ENCODE measurements at places on chromosomes 6 and 20.
A peak's percentile ranks its signal among the peaks of the same experiment; 100 is the strongest.

- DNase-seq: no peak
Observed at GRCh38 chr6:85130743-85131142, 319.1 kb upstream of the NT5E start.

DNA sequence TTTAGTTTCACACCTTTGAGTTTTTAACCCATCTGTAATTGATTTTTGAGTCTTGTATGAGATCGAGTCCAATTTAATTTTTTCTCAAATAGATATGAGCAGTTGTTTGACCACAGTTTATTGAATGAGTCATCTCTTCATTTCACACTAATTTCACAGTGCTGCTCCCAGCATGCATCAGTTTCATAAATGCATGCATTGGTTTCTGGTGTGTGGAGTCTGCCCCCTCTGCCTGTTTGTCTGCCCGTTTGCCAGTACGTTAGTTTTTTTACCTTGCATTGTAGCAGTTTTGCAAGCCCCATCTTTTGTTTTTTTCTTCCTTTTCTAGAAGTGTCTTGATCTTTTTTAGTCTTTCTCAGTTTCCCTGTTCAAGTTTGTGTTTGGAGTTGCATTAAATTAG lies 11.9 kb downstream of the SLX4IP start:
- DNase-seq: peak; percentile 32

DNA sequence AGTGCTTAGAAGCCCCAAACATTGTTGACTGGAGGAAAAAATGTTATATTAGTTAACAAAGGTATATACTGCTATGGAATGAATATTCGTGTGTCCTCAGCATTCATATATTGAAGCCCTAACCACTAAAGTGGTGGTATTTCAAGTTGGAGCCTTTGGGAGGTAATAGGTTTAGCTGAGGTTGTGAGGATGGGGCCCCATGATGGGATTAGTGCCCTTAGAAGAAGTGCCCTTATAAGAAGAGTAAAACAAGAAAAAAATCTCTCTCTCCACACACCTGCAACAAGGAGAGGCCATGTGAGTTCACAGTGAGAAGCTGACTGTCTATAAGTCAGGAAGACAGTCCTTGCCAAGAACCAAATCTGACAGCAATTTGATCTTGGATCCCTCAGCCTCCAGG lies 761.7 kb upstream of the FLRT3 start:
- DNase-seq: no peak

- DNase-seq: no peak
Observed at GRCh38 chr6:20907486-20908071, 373.3 kb downstream of the CDKAL1 start.

GRCh38 chr6:149217466-149217888 lies 100.0 kb upstream of the TAB2 start:
- DNase-seq: no peak

DNA sequence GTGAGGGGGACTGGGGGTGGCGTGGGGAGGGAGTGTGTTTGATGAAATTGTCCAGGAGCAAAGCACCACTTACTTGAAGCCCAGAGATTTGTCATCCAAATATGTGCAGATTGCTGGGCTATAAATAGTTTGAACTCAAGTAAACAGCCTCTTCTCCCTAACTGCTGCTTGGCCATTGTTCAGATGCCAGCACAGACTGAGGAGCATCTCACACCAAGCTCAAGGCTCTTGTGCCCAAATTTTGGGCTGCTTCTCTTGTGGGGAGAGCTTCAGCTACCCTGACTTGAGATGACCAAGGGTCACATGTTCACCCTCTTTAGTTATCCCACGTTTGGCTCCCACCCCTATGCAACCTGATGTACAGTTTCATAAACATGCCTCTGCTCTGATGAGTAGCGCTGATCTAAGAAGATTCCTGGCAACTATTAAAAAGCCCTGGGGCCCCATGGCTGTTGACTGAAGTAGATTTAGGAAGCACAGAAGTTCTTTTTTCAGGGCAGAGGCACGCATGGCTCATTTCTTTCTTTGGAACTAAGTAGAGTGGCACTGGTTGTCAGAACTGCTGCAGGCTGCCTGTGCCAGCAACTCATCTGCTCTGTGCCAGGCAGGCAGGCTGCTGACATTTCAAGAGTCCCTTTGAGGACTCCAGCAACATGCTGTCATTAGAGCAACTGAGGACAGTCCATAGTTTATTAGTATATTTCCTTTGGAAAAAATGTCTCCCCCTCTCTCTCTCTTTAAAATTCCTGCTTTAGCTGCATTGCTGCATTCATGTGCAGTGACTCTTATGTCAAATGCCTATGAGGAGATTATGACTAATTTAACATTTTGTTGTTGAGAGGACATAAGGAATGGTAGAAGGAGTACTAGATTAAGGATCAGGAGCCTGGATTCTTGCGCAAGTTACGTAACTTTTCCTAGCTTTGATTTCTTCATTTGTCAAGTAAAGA lies 9.6 kb upstream of the PKIG start:
- no peak for DNase-seq

DNA sequence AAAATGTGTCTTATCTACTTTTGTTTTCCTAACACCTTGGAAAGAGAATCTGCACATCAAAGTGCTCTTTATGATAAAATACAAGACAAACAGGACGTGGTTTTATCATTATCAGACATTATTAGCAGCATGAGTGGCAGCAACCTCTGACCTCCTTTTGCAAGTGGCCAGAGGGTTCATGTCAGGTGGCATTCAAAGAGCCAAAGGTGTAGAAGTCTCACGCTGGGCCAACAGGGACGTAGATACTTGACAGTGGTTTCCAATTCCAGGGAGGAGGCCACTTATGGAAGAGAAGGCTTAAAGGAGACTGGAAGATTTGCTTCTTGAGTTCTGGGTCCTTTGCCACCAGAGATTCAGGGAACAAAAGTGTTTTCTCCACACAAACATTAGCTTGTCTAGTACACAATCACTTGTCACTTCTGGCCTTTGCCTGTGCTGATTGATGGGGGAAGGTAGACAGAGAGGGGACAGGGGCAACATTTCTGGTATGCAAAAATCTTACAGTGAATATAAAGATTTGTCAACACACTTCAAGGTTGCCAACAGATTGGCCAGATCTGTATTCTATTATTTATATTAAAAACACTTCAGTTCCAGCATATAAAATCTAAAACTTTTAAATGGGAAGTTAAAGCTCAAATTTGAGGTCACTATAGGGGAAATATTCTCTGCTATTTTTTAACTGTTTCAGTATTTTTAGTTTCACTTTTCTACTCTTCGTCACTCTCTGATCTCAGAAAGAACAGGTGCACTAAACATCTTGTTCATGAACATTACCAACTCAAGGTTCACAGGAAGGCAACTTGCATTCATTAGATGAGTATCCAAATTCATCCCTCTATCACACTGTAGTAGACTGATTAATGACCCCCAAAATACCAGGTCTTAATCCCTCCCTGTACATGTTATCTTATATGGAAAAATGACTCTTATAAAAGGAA lies 52.1 kb upstream of the FBXO30 start:
- DNase-seq: no peak

DNA sequence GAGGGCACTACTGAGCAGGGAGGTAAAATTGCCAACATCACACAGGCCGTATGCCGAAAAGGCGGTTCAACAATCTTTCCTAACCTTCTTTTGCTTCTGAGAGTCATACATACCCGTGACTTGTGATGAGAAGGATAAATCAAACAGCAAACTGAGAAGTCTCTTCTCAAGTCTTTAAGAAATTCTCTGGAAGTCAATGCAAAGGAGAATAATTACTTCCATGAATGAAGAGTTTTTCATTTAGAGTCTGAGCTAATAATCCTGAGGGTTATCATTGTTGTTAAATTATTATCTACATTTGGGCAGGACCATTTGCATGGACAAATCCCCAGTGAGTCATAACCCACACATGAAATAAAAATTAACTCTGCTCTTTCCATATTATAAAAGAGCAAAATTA lies 22.4 kb upstream of the ILRUN start:
- no peak for DNase-seq

DNA sequence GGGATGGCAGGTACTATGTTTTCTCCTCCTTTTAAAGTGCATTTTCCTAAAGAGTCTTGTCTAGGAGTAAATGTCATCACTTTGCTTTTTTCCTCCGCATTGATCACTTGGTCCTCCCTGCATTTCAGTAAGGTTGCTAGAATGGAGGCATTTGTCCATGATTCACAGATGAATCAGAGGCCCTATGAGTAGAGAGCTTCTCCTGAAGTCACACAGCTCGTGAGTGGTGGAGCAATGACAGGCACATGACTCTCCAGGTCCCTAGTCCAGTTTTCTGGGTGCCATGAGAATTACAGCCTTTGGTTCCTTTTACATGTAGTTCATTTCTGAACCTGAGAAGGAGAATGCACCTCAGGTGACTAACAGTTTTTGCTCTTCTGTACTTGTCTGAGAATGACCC lies 50.5 kb downstream of the HLA-A start:
- DNase-seq: no peak

DNA sequence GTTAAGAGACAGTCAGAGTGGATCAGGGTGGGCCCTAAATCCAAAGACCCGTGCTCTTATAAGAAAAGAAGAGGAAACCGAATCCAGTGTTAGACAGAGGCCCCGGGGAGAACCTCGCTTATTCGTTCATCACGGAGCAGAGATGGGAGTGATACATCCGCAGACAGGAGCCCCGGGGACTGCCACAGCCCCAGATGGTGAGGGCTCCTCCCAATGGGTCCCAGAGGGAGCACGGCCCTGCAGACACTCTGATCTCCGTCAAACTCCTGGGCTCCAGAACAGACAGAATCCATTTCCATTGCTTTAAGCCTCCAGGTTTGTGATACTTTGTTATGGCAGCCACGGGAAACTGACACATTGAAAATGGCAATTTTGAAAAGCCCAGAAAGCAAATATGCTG lies 47.0 kb downstream of the CDH4 start:
- DNase-seq: no peak

GRCh38 chr20:62320581-62321354 lies 18.0 kb downstream of the ADRM1 start:
- DNase-seq: no peak

GRCh38 chr6:150233843-150234269 lies 91.0 kb downstream of the PPP1R14C start:
- no peak for DNase-seq

DNA sequence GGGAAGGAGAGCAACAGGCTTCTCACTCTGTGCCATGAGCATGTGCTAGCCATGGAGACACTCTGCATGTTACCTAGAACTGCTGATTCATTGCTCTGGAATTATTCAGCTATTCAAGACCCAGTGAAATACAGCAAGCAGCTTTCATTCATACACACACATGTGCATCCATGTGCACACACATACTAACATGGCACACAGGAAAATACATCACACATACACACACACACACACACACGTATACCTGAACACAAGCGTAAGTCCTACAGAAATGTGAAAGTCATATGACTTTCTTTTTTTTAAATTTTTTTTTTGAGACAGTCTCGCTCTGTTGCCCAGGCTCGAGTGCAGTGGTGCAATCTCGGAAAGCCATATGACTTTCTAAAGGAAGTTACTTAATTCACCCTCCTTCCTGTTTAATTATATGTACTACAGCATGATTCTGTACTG lies 108.2 kb upstream of the NFATC2 start:
- DNase-seq: no peak

DNA sequence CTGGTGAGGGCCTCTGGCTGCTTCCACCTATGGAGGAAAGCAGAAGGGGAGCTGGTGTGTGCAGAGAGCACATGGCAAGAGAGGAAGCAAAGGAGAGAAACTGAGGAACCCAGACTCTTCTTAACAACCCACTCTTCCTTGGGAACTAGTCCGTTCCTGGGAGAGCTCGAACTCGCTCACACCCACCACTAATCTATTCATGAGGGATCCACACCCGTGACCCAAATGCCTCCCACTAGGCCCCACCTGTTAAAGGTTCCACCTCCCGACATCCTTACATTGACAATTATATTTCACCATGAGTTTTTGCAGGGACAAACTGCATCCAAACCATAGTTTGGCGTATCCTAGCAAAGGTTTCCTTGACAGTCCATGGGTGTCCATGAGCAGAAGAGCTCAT lies 123.2 kb downstream of the TBC1D7 start:
- DNase-seq: no peak

DNA sequence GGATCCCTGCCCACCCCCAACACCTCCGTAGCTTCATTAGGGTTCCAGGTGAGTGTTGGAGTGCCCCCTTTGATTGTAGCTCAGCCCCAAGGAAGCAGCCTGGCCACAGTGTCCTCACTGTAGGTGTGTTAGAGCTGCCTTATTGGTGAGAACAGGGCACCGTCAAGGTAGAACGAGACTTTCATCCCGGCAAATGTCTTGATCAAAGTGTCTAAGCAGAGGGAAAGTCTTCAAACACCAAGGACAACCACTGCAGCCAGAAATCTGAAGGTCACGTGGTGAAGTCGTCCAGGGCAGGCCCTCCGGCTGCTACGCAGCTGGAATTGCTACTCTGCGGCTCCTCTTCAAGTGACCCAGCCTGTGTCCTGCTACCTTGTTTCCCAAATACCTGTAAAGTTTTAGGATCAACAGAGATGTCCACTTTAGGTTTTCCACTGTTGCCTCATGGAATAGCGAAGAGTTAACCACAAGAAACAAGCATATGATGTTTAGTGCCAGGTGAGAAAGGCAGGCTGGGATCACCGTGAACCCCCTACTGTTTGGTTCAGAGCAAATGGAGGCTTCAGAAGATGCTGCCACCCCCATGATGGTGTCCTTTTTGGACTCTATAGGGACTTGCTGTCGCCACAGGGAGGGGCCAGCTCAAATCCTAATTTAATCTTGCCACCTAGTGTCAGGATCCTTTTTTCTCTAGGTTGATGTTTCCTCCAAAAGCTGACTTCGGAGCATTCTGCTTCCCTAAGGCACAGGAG lies 1.7 kb upstream of the DLL1 start:
- no peak for DNase-seq

- DNase-seq: no peak
Observed at GRCh38 chr6:16768477-16768830, 7.2 kb upstream of the ATXN1 start.

DNA sequence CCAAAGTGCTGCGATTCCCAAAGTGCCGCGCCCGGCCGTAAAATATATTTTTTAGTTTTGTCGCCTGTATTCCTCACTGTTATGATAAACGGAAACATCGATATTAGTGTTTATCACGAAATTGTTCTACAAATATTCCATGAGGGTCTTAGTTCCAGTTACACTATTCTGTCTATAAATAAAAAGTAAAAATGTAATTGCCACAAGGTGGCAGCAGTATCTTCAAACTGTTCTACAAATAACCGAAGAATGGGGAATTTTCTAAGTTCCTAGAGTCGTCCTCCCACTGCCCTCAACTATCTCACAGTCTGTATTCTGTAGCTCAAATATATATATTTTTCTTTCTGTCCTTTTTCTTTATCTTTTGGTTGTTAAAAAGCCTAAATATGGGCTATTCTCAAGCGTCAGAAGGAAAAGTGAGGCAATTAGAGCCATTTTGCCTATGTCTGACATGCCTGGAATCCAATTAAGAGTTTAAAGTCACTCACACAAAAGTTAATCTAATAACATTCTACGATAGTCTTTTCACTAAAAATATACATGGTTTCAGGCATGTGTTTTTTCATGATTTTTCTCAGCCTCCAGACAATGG lies 14.2 kb upstream of the FAM162B start:
- no peak for DNase-seq

DNA sequence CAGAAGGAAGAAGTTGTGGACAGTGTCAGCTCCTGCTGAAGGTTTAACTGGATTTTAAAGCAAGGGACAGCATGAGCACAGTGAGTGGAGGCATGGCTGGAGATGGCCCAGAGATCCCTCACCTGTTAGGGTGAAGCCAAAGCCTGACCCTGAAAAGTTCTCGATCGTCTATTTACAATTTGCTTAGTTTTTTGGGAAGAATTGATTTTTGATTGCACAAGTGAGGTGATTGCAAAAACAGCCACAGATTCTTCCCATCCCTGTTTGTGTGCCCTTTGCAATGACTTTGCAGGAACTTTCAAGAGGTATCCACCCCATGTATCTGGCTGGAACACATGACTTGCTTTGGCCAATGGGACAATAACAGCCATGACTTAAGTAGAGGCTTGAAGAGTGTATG lies 170.1 kb downstream of the TFAP2C start:
- no peak for DNase-seq

GRCh38 chr6:134575221-134575620 lies 257.3 kb upstream of the SGK1 start:
- no peak for DNase-seq

Data from stimulated activated CD8-positive, alpha-beta memory T cell treated with anti-CD3 and anti-CD28 coated beads, Interleukin-15, amount 100 ng/mL, for 48 hours (primary cell).